Stimulated activated CD4-positive, alpha-beta T cell treated with anti-CD3 and anti-CD28 coated beads, Interleukin-1b, Interleukin-23, amount 100 ng/mL, for 1 hour (primary cell): ENCODE measurements at places on chromosomes 1 and 21.

GRCh38 chr1:200369706-200370105 is 40.1 kb downstream of the ZNF281 start:
- DNase-seq: no peak

- no peak for DNase-seq
Observed at GRCh38 chr1:78360584-78360983, 130.2 kb upstream of the PTGFR start.

DNA sequence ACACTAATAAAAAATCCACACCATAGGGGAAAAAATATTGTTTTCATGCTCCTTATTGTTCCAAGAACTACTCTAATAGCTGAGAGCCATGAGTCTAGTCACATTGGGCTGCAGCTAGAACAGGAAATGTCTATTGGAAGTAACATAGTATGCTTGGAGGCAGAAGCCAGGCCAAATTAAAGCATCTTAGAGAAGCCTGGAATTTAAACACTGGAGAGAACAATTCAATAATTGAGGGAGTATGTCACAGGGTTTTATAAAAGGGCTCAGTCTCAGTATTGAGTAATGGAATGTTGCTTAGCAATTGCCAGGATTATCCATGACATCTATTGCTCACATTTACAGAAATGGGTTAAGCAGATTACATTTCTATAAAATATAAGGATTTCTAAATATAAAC is 471.3 kb downstream of the LMO4 start:
- no peak for DNase-seq

DNA sequence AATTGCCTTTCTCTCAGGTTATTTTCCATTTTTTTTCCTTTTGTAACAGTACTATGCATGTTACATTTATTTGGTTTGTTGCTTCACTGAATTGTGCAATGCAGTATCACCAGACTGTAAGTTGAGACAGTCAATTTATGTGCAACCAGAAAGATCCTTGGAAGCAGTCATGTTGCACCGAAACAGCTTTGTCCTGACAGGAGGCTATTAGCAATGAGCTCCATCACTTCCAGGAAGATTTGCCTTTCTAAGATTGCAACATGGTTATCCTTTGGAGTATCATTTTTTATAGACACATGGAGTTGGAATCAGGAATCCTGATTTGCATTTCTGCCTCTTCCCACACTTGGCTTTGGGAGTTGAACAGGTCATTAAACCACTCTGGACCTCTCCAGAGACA is 84.5 kb upstream of the ST6GALNAC5 start:
- no peak for DNase-seq

GRCh38 chr1:3539707-3540425 is 71.4 kb downstream of the MEGF6 start:
- no peak for DNase-seq

DNA sequence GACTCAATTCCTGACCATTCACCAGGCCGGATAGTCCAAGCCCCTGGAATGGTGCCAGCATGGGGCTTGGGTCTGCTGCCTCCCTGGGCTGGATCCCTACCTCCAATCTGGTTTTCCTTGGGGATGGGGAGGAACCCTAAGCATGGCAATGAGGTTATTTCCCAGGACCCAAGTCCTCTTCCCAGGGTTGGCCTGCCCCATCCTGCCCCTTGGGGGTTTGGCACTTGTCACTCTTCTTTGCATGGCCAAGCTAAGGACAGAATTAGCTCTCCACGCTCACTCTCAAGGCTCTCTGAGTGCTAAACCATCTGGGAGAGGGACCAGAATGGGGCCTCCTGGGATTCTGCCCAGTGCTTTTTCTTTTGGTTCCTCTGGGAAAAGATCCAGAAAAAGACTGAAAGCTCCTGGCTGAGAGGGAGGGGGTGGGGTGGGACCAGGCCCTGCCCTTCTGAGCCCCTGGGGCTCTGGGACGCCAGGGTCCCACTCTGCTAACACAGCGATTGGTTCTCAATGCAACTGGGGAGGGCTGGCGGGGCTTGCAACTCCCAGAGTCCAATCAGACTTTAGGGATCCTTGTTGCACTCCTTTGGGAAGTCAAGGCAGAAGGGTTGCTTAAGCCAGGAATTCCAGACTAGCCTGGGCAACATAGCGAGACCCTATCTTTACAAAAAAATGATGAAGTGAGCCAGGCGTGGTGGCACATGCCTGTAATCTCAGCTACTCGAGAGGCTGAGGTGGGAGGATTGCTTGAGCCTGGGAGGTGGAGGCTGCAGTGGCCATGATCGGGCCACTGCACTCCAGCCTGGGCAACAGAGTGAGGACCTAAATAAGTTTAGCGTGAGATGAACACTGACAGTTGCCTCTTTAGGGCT is 52.7 kb downstream of the DHRS3 start:
- no peak for DNase-seq

DNA sequence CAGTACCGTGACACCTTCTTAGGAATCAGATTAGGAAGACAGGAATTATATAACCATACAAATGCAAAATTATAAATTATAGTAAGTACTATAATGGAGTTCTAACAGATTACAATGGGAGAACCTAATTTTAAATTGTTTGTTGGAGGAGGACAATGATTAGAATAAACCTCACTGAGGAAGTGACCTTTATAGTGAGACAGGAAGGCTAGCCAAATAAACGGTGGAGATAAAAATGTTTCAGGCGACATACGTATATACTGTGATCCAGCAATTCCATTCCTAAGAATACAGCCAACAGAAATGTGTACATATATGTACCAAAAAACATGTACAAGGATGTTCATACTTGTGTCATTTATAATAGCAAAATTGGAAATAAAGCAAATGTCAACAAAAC is 15.2 kb downstream of the SYNJ1 start:
- no peak for DNase-seq

GRCh38 chr1:16218014-16218673 is 5.7 kb upstream of the ARHGEF19 start:
- no peak for DNase-seq

- DNase-seq: no peak
Observed at GRCh38 chr1:17075470-17076255, 21.8 kb upstream of the SDHB start.

DNA sequence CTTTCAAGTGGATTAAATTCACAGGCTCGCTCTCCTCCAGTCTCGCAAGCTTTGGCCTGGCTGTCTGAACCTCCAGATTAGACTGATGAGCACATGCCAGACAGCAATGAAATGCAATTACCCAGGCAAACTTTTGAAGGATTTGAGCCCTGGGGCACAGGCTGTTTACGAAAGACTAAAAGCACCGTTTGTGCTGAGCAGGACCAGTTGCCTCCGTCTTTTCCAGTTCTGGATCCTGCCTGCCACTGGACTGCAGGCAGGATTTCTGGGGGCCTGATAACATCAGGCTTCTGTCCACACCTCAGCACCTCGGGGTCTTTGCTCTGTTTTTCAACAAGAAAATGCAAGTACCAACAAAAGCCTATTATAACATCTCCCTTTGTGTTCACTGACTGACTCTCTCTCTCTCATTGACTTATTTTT is 145.7 kb downstream of the CLIC6 start:
- DNase-seq: no peak

GRCh38 chr1:43529206-43529731 is 1.4 kb upstream of the PTPRF start:
- peak; percentile 53 for DNase-seq

DNA sequence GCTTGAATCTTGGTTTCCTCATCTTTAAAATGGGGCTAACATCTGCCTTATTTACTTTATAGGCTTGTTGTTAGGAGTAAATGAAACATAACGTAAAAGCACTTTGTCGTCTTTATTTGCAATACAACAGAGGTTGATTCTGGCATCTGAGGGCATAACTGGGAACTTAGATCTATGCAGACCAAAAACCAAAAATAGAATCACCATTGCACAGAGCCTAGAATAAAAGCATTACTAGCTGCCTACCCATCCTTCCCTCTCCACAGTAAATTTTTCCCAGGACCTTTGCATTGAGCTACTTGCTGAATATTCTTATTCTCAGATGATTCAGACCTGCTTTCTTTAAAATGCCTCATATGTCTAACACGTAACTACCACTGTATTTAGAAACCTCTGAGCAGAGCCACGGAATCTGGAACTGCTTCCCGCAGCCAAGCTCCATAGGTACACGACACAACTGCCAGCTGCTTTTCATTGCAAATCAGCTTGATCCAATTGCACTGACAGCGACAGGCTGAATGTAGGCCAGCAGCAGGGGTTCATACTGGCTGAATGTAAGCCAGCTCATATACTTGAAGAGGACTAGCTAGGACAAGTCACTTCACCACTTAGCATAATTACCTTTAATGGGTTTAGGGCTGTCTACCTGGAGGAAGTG is 33.2 kb upstream of the SERBP1 start:
- DNase-seq: no peak

GRCh38 chr1:91527781-91528180 is 27.1 kb downstream of the CDC7 start:
- DNase-seq: no peak

DNA sequence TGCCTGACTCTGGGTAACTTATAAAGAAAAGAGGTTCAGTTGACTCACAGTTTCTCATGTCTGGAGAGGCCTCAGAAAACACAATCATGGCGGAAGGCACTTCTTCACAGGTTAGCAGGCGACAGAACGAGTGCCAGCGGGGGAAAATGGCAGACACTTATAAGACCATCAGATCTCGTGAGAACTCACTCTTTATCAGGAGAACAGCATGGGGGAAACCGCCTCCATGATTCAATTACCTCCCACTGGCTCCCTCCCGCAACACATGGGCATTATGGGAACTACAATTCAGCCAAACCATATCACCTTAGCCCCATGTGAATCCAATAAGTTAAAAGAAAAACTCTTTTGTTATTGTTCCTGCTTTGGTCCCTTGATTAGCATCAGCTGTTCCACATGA is 725.2 kb downstream of the LRRIQ3 start:
- no peak for DNase-seq

GRCh38 chr1:15835205-15835740 is 12.2 kb upstream of the SPEN start:
- DNase-seq: no peak

GRCh38 chr1:29698033-29698432 is 461.7 kb downstream of the PTPRU start:
- no peak for DNase-seq

- DNase-seq: no peak
Observed at GRCh38 chr1:110050602-110051261, 16.3 kb downstream of the STRIP1 start.

GRCh38 chr1:6218375-6219164 is 12.7 kb downstream of the RNF207 start:
- DNase-seq: no peak

- DNase-seq: no peak
Observed at GRCh38 chr1:152412756-152413155, 1.3 kb downstream of the CRNN start.

- no peak for DNase-seq
Observed at GRCh38 chr1:51214615-51215131, 21.4 kb upstream of the RNF11 start.

DNA sequence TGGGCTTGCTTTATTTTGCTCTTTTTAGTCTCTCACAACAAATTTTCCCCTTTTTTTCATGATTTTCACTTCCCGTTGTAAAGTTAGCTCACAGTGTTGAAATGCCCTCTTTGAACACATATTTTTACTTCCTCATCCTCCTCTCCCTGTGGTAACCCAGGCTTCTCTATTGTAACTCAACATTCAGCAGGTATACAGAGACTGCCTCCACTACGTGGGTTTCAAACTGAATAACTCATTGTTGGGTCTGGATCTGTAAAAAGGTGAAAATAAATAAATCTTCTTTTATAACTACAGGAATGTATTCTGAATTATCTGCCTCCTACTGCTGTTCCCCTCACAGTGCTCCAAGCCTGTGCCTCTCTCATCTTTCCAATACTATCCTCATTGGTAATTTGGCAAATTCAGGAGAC is 166.4 kb downstream of the RUNX1 start:
- no peak for DNase-seq

GRCh38 chr1:41752514-41753170 is 166.1 kb downstream of the HIVEP3 start:
- no peak for DNase-seq

DNA sequence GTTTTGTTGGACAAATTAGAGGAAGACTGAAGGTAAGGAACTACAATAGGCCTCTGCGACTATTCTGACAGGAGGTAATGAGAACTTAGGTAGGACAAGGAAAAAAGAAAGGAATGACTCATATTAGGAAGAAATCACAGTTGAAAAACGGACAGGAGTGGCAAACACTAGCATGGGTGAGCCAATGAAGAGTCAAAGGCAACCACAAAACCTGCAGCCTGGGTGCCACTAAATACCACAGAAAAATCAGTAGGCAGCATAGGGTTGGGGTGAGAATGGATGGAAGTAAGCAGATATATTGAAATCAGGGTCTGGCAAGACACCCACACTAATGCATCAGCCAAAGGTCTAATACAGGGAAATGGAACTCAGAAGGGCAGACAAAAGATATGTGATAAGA is 10.0 kb downstream of the RBM34 start:
- no peak for DNase-seq

DNA sequence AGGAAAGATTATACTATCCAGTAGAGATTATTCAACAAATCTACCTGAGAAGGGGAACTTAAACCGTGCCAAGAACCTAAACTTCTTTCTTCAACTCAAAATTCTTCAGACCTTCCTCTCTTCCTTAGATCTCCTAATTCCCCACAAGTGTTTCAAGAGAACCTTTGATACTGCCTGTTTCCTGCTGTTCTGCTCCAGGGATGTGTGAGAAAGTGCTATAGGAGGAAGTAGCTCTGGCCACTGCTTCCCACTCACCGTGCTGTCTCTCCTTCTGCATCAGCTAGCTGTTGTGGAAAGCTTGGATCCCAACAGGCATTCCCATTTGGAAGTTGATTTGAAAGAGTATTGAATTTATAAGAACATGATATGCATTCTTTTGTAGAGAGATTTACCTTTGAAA is 4.5 kb upstream of the NOS1AP start:
- DNase-seq: no peak

GRCh38 chr21:45152265-45152746 is 77.9 kb downstream of the ADARB1 start:
- peak; percentile 38 for DNase-seq

DNA sequence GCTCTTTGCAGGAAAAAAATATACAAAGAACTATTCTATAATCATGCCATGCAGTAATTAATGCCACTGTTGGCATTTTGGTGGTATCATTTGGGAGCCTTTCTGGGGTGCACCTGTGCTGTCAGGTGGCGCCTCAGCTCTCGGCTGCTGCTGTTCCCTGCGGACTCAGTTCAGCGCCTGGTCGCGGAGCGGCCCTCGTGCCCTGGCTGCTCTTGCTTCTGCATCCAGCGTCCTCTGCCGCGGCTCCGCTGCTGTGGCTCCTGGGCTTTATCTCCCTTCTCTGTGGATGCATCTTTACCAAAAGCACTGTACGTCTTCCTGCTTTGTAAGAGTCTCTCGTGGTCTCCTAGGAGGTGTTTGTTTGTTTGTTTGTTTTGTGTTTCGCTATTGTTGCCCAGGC is 35.1 kb upstream of the PWP2 start:
- DNase-seq: no peak

GRCh38 chr1:92708368-92708950 is 76.4 kb downstream of the EVI5 start:
- no peak for DNase-seq
